ENCODE measurements at places on chromosomes 7 and 10.

GRCh38 chr10:87976101-87976743, 112.8 kb downstream of the PTEN start:
- no peak for DNase-seq

DNA sequence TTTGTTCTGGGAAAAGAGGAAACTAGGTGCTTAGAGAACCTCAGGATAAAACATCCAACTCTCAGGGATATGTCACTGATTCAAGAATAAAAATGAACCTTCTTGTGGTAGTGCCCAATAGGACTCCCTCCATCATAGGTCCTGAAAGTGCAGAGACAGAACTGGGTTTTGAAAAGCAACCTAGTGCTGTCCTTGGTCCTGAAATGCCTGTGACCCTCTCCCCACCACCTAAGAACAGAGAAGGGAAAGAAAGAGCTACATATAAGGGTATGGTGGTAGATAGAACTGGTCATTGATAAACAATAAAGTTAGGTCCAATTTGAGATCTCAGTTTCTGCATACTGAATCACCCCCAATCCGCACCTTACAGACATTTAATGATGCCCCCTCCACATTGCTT, 953.3 kb downstream of the XPNPEP1 start:
- DNase-seq: no peak

DNA sequence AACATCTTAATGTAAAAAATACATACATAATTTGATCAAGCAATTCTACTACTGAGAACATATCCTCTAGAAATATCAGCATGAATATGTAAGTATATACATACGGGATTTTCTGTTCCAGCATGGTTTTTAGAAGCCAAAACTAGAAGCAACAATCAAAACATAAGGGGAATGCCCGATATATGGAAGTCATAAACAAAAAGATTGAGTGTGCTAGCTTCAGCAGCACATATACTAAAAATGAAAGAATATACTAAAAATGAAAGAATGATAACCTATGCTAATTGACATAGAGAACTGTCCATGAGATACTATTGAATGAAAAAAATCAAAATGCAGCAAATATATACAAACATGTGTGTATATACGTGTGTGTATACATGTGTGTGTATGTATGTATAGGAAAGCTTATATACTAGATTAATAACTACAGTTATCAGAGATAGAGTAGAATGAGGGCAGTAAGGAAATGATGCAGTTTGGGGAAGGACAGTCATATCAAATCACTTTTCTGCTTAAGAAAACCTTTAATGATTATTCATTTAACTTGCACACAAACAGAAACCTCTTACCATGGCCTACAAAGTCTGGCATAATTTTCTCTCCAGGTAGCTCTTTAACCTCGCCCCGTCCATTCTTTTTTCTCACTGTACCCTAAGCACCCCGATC, 72.9 kb downstream of the NPY start:
- no peak for DNase-seq

GRCh38 chr10:117796130-117796745, 250.5 kb downstream of the RAB11FIP2 start:
- DNase-seq: no peak

- no peak for DNase-seq
These were observed 674.4 kb downstream of the GRM8 start for GRCh38 chr7:126578338-126578737.

DNA sequence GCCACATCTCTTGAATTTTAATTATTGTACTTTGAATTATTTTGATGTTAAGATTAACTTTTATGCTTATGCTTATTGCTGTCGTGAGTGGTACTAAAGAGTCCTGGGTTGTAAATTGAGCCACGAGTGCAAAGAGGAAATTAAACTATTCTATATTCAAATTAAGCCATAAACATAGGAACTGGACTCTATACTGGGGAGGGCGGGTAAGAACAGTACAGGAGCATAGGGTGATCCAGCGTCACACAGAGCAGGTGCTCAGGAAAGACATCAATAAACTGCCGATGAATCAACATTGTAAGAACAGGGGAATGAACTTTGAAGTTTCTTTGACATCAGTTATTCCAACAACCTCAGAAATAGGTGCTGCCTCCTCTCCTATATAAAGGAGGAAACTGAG, 219.6 kb downstream of the CACNB2 start:
- no peak for DNase-seq

DNA sequence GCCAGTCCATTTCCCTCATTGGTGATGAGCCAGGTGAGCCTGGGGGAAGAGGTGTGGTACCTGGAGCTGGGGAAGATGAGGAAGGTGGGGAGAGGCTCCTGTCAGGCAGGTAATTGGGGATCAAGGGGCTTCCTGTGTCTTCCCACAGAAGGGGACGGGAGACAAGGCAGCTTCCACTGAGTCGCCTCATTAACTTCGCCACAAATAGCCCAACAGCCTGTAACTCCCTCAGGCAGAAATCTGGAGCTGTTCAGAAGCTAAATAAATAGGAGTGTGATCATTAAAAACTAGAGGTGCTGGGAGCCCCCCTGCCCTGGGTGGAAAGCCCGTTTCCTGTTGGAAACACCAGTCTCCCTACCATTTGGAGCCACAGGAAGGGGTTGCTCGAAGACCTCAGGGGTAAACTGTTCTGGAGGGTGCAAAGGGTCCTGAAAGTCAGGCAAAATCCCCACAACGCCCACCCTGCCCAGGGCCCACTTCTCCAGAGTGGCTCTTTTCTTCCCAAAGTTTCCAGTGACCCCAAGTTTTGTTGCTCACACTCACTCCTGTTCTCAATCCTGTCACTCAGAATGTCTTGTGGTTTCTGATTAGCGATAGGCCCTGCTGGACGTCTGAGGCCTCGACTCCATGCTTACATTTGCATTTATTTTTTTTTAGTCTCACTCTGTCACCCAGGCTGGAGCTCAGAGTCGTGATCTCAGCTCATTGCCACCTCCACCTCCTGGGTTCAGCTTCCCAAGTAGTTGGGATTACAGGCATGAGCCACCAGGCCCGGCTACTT, 25.7 kb downstream of the UNC5B start:
- DNase-seq: no peak

Measured in liver (tissue), 10 donors.